Thoracic aorta (tissue), 2 donors: ENCODE measurements at places on chromosomes 16 and 17. TPM values are rescaled to one million over a fixed set of nuclear protein-coding genes. Genes with fewer than 3 reads are reported as not detected.
A peak's percentile ranks its signal among the peaks of the same experiment; 100 is the strongest.

GRCh38 chr16:26169473-26169872 lies 477.7 kb downstream of the HS3ST4 start:
- H3K36me3 ChIP-seq, result no peaks in the 10 kb centered on the region
- no peak overlapping the region for H3K4me3 ChIP-seq
- no peaks in the 10 kb centered on the region for H3K4me1 ChIP-seq
- no peak overlapping the region for H3K27ac ChIP-seq

- no peaks in the 10 kb centered on the region for H3K36me3 ChIP-seq
- no peak for DNase-seq
- no peaks in the 10 kb centered on the region for H3K4me1 ChIP-seq
- no peak overlapping the region for H3K4me3 ChIP-seq
- no peak overlapping the region for H3K27ac ChIP-seq
Measured at GRCh38 chr17:27076814-27077213, 217.1 kb upstream of the WSB1 start.

The TPSD1 gene
- not detected for total RNA-seq

The TMEM100 gene
- 2.2 TPM for total RNA-seq

GRCh38 chr17:66764506-66764905 lies 70.4 kb upstream of the CACNG5 start:
- H3K27me3 ChIP-seq, result no peaks in the 10 kb centered on the region
- no peaks in the 10 kb centered on the region for H3K36me3 ChIP-seq
- DNase-seq, result no peak
- no peak overlapping the region for H3K4me3 ChIP-seq

The TEFM gene
- total RNA-seq, result 22.8 TPM

- H3K36me3 ChIP-seq, result no peaks in the 10 kb centered on the region
- peak; percentile 73 for DNase-seq
- no peaks in the 10 kb centered on the region for H3K27me3 ChIP-seq
- H3K4me1 ChIP-seq, result peaks cover 22% of the 10 kb centered on the region
- peak within 1 kb of the TSS; percentile 96 for H3K4me3 ChIP-seq
Measured at GRCh38 chr17:64263000-64263766, at the start of gene TEX2. Gene TEX2 (minus strand): TSS chr17:64263260. CDS start chr17:64214217, 49,043 bp downstream.

The NATD1 gene
- total RNA-seq, result 8.4 TPM

DNA sequence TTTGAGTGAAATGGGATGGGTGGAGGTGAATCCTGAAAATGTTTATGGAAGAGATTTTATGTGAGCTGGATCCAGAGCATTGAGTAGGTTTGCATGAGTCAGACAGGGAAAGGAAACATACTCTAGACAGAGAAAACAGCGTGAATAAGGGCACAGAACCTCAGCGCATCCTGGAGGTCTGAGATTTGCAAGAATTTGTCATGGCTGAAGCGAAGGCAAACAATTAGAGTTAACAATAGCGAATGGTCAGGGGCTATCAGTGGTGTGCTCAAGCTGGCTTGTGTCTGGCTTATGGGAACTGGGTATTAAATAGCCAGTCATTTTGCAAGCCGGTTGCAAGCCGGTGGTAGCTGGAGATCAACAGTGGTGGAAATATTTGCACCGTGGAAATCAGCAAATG lies 36.4 kb downstream of the MAP2K6 start:
- H3K4me3 ChIP-seq, result no peak overlapping the region
- no peaks in the 10 kb centered on the region for H3K4me1 ChIP-seq
- H3K36me3 ChIP-seq, result no peaks in the 10 kb centered on the region
- no peak overlapping the region for H3K27ac ChIP-seq
